Hematopoietic multipotent progenitor cell treated with erythropoietin and hydrocortisone succinate and interleukin-3 and kit ligand, for 6 days (in vitro differentiated cells): ENCODE measurements at places on chromosomes 5 and 9.
A peak's percentile ranks its signal among the peaks of the same experiment; 100 is the strongest.

- DNase-seq = no peak
Measured at GRCh38 chr5:141674747-141675146, 7.3 kb downstream of the ARAP3 start.

- no peak for DNase-seq
Measured at GRCh38 chr5:172377856-172378255, 76.5 kb downstream of the SH3PXD2B start.

DNA sequence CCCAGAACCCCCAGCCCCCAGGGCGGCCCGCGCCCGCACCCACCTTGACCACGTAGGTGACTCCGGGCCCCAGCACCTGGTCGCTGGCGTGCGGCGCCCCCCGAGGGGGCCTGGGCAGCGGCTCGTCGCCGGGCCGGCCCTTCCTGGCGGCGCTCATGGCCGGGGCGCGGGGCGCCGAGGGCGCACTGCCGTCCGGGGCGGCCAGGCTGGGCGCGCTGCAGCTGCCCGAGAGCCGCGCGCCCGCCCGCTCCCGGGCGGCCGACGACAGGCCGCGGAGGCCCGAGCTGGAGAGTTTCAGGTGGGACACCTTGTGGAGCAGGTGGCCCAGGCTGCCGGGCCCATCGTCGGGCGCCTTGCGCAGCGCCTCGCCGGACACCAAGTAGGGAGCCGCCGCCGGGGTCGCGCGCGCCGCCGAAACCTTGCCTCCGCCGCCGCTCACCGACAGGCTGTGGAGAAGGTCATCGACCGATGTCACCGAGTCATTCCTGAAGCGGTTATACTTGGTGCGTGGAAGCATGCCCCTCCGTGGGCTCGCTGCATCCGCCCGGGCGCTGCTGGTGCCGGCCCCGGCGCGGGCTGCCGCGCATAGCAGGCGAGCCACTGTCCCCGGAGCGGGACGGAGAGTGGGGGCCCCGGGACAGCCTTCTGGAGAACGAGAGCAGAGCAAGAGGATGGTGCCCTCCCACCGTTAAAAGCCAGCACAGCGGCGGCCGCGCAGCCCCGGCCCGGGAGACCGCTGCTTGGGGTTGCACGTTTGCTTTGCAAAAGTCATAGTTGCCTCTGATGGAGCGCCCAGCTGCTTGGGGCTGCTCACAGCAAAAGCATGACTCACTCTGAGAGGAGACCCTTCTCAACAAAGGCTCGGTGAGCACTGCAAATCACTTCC, at the start of gene SHC3:
TSS of gene SHC3 (minus strand) at position 875 of the 886 bp plus-strand sequence. CDS start at position 517, 358 bp downstream.
- DNase-seq = no peak

GRCh38 chr9:5510360-5510931, at the start of gene PDCD1LG2:
TSS of gene PDCD1LG2 (plus strand) at chr9:5510531. CDS start at chr9:5522547, 12,016 bp downstream.
- no peak for DNase-seq

- no peak for DNase-seq
Measured at GRCh38 chr5:148730270-148730669, 75.9 kb upstream of the HTR4 start.

DNA sequence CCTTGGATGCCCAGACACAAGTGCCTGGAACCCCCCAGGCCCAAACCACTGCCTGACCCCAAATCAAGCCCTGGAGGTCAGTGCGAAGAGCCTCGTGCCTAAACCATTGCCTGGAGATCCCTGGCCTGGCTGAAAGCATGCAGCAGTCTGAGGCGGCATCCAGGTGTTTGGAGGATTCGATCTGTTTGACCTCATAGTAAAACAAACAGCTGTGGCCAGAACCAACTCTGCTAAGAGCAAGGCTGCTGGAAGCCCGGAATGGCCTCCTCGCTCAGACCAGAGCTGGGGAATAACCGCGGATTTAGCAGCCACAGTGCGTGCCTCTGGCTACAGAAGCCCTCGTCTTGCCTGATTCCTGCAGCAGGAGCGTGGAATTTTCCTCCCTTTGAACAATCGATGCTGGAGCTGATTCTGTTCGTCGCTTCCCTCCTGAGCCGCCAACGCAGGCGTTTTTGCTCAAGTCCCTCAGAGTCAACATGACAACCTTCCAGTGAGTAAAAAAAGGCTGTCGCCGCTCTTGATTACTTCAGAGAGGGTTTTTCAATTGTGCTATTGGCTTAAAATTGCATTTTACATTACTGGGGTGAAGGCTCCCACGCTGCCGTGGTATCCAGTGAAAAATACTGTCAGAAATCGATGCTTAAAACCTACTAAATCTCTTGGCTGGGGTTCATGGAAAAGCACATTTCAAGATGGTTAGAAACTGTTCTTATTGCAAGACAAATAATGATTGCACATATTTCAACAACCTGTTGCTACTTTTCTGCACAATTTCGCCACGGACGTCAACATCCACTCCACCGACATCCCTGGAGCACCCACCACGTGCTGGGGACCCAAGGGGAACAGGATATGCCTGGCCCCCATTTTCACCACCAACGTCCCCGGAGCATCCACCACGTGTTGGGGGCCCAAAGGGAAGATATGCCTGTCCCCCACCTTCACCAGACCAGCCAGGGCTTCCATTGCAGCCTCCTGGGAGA, 190.0 kb downstream of the OLFM1 start:
- no peak for DNase-seq

DNA sequence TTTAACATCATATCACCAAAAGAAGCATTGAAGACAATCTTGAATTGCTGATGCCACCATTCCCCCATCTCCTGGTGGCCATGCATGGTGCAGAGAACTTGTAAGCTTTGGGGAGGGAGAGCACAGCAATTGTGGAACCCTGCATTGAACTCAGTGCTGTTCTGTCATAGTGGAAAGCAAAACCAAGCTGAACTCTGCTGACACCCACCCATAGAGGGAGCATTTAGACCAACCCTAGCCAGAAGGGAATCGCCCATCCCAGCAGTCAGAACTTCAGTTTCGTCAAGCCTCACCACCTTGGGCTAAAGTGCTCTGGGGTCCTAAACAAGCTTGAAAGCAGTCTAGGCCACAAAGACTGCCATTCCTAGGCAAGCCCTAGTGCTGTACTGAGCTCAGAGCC, 37.4 kb upstream of the RUSC2 start:
- DNase-seq = no peak

GRCh38 chr5:179816796-179817469, 3.8 kb upstream of the SQSTM1 start:
- DNase-seq = peak; percentile 57

DNA sequence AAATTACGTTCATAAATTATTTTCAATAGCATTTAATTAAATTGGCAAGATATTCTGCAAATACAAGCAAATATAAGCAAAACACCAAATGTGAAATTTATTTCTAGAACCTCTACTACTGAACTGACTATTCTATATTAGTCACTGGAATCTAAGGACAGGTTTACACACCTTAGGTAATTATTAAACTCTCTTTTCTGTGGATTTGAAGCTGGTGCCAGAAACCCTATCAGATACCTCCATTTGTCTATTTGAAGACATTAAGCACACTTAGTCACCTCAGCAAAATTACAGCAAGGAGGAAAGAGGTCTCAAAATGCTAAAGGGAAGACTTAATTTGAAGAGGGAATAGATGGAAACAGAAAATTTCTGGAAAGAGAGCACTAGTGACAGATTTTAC, 83.4 kb downstream of the CPLANE1 start:
- DNase-seq = no peak

DNA sequence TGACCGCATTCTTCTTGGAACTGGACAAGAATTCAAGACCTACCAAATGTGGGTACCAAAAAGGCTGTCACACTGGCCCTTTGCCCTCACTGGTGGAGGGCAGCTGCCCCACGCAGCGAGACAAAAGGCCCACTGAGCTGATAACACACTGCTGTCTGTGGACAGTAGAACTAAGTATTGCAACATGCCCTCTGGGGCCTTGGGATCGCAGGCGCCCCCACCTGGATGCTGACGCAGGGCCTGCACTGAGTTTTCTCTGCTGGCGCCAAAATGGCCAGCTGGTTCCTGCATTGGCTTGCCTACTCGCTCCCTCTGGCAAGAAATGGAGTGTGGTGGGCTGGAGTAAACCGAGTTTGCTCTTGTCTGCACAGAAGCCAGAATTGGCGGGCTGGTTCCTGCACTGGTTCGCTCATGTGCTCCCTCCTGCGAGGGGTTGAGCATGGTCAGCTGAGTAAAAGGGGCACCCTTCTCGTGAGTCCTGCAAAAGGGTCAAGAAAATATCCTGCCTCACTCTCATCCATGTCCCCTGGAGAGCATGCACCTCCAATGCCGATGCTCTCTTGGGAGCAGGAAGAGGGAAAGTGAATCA, 55.7 kb downstream of the NXNL2 start:
- peak; percentile 25 for DNase-seq

GRCh38 chr5:157025093-157025698, 33.7 kb downstream of the HAVCR1 start:
- no peak for DNase-seq

- no peak for DNase-seq
Measured at GRCh38 chr9:101421653-101422065, 13.9 kb downstream of the ALDOB start.

DNA sequence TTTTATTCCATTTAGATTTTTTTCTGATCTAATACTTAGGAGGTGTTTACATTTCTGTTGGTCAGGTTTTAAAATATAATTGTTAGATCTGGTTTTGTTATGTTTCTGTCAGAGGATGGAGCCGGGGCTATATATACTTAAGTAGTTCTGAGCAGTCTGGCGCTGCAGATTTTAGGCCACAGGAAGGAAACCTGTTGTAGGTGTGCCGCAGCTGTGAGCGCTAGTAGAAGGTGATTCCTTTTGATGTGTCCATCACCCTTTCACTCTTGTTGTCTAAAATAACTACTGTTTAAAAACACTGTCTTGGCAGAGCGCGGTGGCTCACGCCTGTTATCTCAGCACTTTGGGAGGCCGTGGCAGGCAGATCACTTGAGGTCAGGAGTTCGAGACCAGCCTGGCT, 17.0 kb downstream of the ZBTB34 start:
- DNase-seq = no peak

DNA sequence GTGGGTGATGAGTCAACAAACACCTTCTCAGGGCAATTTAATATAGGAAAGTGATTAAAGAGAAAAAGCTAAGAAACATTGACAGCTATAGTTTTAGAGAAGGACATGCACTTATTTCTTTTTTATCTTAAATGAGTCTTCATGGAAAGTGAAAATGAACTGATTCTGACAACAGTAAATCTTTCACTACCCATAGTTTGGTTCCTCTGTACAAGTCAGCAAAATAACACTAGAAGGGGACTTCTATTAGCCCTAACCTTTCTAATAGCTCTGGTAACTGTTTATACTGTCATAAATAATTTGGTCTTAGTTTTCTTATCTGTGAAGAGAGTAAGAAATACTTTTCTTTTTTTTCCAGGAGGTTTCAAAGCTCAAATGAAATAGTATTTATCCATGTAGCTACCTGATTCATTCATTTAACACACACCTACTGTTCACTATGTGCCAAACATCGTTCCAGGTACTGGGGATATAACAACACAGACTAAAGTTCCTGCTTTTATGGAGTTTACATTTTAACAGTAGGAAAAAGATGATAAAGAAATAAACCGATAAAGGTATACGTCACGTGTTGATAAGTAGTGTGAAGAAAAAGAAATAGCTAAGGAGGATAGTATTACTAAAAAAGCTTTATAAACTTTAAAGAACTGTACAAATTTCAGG, 148.2 kb downstream of the PCSK1 start:
- no peak for DNase-seq

DNA sequence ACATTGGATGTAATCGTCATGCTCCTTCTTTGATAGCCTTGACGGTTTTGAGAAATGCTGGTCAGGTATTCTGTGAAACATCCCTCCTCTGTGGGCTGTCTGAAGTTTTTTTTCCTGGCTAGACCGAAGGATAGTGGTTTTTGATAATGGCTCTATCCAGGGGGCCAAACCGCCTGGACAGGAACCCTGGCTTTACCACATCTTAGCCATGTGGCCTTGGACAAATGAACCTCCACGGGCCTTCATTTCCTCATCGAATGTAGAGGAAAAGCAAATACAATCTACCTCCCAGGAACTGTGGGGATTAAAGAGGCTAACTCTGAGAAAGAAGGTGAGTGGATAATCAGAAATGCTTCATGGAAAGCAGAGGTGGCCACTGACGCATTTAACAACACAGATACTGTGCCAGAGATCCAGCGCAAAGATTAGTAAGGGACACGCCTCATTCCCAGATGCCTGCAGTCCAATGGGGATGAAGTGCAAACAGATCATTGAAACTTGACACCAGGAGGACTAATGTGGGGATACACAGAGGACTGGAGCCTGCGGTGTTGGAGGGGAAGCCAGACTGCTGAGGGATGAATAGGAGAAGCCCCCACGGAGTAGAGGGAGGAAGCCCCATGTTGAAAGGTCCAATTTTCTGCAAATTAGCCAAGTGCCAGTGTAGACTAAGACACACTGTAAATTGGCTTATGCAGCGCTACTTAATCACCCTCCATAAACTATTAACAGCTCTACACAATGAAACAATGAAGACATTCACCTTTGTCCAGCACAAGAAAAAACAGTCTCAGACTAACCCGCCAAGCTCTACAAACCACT, 41.6 kb downstream of the MYO10 start:
- no peak for DNase-seq

DNA sequence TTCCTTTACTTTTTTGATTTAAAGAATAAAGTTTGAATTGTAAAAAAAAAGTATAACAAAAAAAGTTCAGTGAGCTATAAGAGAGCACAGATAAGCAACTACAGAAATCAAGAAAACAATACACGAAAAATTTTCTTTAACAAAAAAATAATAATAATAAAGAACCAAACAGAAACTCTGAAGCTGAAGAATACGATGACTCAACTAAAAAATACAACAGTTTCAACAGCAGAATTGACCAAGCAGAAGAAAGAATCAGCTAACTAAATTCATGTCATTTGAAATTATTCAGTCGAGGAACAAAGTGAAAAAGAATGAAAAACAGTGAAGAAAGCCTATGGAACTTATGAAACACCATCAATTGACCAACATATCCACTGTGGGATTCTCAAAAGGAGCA, 177.7 kb downstream of the NDUFS4 start:
- no peak for DNase-seq

DNA sequence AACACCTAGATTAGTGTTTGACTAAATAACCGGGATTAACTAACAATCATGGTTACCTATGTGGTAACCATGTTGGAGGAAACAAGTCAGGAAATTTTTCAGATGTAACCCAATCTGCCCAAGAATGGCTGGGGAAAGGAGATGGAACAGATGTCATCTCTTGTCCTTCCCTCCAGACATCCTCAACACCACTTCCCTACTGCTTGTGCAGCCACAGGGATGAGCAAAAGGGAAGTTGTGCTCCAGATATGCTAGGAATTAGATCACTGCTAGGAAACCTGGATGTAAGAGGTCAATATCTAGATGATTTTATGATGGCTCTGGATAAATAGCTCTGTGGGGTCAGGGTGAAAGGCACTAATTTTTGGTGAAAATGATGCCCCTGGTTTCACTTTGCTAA, 61.3 kb upstream of the ELL2 start:
- DNase-seq = no peak

DNA sequence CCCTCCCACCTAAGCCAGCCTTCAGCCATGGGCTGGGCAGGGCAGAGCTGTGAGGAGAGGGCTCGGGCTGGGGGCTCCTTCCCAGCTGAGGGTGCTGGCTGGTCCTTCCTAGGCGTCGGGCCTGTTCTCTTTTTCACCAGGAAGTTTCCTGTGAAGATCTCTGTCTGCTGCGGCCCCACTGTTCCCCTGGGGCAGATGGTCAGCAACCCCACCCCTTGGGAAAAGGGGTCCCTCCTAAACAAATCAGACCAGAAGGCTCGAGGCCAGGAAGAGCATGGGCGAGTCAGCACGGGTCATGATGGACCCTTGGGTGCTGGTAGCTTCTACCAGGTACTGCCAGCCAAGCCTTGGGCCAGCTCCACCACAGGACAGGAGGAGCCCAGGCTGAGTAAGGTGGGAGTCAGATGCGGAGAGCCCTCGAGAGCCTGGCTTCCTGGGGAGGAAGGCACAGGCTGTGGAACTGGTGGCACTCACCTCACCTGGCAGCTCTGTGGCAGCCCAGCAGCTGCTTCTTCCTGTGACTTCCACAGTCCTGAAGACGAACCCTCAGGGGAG, 3.5 kb downstream of the CACNA1B start:
- no peak for DNase-seq
